Activated CD4-positive, alpha-beta T cell treated with anti-CD3 and anti-CD28 coated beads, Interleukin-2, amount 50 U/mL, for 48 hours (primary cell): ENCODE measurements at places on chromosomes 1 and 21.
A peak's percentile ranks its signal among the peaks of the same experiment; 100 is the strongest.

- no peak for DNase-seq
Observed at GRCh38 chr1:53156783-53157182, 14.3 kb upstream of the SLC1A7 start.

DNA sequence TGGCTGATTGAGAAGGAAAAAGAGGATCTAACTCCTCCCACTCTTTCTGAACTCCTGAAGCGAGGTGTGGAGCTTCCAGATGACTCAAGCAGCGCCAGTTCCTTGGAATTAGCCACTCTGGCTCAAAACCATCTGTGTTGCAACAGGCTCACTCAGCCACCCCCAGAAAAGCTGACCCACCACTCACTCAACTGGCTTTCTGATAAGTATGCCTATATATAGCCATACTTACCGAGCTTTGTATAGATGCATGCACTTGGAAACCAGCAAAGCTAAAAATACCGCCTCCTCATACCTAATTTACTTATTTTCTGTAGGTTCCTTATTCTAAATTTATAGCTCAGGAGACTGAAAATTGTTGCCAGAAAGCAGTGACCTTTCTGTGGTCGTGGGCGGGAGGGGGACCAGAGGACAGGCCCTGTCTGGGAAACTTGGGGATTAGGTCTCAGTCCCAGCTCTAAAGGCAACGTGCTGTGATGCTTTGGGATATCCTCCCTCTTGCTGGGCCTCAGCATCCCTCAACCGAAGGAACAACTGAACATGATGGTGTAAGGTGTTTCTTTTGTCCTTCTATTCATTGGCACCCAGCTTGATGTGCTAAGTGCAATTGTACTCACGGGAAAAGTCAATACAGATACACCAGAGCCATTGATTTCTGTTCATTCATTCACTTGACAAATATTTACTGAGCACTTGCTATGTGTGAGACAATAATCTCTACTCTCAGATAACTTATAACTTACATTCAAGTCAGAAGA is 65.7 kb downstream of the NENF start:
- no peak for DNase-seq

DNA sequence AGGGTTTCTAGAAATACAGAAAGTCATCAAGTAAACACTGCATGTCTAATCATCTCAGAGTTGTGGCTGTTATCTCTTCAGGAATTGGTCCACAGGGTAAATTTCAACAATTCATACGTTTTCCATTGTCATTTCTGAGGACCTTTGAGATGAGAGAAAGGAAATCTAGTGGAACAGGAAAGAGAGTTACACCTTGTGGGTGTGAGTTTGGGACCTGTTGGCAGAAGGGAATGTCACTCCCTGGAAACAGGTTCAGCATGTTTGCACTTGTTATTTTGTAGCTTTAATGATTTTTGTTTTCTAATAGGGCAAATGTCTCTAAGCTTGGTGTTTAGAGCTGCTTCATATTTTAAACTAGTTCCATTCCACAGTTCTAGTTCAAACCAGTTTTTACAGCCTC is 5.6 kb downstream of the TMEM167B start:
- no peak for DNase-seq

DNA sequence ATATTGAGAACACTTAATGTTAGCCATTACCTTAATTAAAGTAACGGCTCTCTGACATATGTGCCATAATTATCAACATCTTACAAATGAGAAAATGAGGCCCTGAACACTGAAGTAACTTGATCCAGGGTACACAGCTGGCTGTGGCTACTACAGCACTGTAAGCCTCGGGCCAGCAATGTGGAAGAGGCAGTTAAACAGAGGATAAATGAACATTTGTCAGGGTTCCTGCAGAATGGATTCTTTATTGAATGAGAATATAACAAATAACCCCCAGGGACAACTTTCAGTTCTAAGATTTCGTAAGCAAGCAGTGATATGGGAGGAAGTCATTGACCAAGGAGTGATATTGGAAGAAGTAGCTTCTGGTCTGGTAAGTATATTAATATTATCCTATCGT is 70.5 kb upstream of the SCYL3 start:
- no peak for DNase-seq

DNA sequence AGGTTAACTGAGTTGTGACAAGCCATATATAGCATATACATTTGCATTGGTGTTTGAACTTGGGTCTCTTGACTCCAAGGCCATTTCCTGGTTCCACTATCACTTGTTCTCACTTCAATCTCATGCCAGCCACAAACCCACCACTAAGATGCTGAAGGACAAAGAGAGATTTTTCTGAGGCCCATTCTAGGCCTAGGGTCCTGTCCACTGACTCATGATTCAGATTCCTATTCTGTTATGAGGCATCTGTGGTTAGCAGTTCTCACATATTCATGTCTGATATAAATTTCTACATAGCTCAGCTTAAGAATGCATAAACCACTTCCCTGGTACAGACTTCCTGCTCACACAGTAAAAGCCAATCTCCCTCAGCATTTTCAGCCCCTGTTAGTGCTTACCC is 326.1 kb upstream of the BEND5 start:
- DNase-seq, result no peak

GRCh38 chr21:34227386-34227852 is 136.4 kb upstream of the KCNE2 start:
- no peak for DNase-seq

DNA sequence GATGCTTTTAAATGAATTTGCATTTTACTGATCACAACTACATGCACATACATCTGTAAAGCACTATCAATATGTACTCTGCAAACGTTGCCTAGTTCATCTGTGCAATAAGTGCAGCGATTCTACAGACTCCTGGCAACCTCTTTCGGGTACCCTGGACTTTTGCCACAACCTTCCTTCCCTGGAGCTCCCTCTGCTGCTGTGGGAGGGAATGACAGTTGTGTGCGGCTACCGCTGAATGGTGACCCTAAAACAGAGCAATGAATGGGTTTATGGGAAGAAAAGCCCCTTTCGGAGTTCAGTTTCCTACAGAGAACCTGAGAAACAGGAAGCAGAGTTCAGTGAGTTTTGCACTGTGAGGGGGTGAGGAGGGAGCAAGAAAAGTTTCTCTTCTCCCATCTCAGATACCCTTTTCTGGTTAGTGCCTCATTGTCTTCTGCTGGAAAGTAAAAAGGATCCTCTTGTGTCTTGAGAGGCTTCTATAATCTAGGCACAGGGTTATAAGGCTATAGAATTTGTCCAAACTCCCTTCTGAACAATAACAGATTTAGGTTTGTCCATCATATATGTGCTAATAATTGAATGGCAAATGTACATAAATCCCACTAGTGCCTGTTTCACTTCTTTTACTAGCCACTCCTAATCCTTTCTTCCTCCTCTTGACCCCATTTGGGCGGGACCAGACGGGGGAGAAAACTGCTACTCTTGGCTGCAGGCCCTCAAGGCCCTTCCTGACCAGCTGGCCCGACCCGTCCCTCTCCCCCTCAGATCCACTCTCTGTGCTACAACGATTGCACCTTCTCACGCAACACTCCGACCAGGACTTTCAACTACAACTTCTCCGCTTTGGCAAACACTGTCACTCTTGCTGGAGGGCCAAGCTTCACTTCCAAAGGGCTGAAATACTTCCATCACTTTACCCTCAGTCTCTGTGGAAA is 19.8 kb upstream of the SARS1 start:
- peak; percentile 79 for DNase-seq

GRCh38 chr1:230542054-230542453 is 100.2 kb upstream of the COG2 start:
- DNase-seq, result peak; percentile 6

DNA sequence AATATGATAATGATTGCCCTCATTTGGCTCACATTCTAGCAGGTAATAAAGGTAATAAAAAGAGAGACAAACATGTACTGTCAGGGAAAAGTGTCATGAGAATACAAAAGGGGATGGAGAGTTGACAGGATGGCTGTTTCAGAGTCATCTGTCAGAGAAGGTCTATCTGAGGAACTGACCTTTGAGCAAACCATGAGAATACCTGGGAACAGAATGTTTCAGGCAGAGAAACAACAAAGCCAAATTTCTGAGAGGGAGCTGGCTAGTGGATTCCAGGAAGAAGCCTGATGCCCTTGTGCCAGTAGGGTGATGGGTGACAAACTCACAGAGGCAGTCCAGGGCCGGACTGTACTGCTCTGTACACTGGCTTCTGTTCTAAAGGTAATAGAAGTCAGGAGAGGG is 107.2 kb downstream of the C1orf21 start:
- no peak for DNase-seq

DNA sequence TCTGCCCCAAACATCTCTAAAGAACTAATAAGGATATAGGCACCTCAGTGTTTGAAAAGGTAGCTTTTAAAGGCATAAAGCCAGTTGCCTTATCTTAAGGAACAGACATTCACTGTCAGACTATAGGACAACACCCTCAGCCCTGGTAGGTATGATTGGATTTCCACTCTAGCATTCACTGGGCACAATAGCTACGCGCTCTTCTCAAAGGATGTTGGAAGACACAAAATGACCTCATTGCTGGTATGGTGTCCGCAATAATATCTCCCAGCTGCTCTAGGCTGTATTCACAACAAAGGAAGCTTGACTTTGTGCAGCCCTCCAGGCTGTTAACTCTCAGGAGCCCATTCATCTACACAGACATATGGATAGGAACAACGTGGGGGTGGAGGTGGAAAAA is 119.4 kb upstream of the CXADR start:
- no peak for DNase-seq

- DNase-seq, result no peak
Observed at GRCh38 chr21:31450980-31451379, 106.9 kb upstream of the TIAM1 start.

DNA sequence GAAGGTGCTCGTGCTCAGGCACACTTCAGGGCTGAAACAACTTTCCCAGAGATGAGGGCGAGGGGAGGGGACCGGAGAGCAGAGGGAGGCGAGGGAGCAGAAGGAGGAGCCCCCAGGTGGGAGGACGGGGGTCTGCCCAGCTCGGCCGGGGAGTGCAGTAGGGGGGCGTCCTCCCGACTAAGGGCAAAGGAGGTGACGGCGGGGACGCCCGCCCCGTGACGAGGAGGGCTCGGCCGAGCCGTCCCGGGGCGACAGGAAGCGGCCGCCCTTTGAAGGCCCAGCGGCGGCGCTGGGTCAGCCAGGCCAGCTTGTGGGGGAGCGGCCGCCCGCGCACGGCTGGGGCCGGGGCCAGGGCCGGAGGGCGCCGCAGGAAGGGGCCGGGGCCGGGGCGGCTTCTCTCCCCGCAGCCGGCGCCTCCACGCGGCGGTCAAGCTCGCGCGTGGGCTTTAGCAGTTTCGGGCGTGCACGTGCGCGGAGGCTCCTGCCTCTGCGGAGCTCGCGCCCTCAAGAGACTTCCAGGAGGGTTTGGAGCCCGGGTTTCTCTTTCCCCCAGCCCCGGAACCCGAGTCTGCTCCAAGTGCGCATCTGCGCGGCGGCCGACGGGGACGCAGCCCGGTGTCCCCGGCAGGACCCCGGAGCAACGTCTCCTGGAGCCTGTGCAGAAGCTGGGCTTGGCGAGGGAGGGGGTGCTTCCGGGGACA is 100.8 kb upstream of the SLC45A1 start:
- DNase-seq, result peak; percentile 17

- no peak for DNase-seq
Observed at GRCh38 chr1:112605633-112606327, 13.2 kb downstream of the ST7L start.

- DNase-seq, result no peak
Observed at GRCh38 chr1:35434703-35435102, 122.5 kb downstream of the KIAA0319L start.

DNA sequence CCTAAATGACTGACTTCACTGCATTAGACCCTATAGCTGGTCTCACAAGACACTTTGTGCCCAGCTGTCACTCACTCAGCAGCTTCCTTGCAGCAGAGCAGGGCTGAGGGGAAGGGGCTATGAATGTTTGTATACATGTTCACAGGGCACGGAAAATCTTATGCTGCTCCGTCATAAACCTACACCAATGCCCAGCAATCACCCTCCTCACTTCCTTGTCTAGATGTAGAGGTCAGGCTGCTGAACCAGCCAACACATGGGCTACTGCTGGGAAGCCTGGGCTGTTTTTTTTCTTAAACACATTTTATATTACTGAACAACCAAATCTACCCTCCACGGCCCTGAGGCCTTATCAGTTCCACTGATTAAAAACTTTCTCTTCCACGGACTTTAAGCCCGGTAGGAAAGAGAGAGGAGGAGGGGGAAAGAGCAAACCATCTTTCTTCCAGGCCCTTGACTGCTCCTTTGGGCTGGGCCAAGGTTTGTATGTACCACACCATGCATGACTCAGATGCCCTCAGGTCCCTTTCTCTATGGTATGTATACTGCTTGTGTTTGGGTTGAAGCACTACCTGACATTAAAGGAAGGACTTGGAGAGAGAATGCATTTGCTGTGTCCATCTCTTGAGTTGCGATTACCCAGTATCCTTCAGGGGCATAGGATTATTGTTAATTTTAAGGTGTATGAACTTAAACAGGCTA is 12.7 kb downstream of the MTFR1L start:
- no peak for DNase-seq

DNA sequence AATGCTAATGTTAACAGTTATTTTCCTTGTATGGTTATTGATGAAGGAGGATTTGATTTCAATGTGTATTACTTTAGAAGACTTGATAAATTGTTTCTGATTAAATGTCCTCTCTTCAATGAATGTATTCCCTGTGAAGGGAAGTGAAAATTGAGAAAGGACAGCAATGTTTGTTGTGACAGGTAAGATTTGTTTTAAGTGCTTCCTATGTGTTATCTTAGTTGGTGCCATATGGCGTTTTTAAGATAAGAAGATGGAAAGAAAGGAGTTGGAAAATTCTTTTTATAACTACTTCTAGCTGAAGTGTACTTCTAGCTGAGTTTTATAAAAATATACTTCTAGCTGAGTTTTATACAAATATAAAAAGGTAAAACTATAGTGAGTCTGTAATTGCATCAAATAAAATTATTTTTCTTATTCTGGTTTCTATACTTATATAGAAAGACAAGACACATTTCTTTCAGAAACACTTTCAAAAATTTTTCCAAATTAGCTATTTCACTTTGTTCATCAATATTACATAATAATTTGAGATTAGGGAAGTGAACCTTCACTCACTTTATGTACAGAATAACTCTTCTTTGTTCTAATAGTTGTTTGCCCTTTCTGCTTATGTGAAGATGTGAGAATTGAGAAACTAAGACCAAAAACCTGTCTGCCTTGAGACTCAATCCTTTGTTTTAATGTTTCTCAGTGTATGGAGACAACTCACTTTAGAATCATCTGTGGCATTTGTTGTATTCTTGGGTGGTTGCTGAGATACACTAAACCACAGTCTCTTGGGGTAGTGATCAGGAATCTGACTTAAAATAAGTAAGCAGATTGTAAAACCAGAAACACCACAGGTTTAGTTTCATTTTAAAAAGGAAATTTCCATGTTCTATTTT is 382.9 kb upstream of the B3GALT2 start:
- no peak for DNase-seq

DNA sequence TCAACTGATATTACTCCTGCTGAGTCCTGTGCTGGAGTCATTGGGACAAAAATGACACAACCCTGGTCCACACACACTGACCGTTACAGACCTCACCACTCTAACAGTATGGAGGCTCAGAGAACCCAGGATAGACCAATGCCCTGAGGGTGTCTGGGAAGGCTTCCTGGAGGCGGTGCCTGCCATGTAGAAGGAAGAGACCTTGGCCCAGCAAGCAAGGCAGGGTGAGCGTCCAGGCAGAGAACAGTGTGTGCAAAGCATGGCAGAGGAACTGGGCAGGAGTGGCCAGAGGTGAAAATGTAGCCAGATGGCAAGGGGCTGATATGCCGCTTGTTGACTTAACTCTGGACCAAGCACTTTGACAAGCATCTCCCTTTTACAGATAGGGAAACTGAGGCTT is 85.5 kb downstream of the VWA5B1 start:
- DNase-seq, result no peak
